ENCODE measurements at places on chromosomes 5 and 9. TPM values are rescaled to one million over a fixed set of nuclear protein-coding genes. Genes with fewer than 3 reads are reported as not detected.

DNA sequence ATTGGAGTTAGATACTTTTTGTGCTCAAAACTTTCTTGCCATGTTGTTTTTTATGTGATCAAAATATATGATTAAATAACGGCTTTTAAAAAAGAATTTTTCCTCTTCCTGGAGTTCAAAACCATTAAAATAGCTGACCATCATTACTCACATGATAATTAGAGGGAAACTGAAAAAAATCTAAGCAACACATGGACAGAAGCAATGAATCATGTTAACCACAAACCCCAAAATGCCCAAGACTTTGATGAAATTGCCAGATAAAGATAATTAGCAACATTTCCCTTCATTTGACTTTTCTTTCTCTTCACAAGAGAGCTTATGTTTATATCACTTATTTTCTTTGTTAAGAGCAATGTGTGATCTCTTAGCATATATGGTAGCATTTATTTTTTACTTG is 1294.2 kb downstream of the EFNA5 start:
- no peak for DNase-seq

DNA sequence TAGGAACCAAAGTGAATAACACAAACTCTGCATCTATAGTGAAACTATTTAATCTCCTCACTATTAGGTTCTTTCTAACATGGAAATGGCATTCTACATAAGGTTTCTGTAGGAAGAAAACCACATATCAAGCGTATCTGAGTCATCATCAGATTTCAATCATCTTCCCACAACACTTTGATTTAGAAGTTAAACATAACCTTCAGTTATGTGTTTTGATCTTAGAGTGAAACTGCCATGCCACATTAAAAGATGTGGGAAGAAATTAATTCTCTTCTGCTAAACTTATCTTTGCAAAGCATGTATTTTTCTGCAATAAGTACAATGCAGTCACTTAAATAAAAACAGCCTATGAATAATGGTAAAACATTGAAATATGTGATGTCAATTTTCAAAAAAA is 55.0 kb downstream of the MEF2C start:
- no peak for DNase-seq

DNA sequence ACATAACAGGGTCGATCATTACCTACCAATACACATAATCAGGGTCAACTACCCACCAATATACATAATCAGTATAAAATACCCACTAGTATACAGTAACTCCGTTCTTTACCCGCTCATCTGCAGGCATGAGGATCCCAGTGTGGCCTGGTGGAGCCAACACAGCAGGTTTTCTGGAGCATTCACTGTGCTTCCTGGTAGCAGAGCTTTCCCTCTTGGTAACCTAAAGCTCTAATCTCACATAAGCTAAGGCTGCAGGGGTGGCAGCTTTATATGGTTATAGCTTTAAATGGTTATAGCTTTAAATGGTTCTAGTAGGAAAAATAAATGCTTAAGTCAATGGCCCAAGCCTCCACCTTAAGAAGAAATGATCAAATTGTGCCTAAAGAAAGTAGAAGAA is 11.9 kb downstream of the LCN1 start:
- DNase-seq = no peak

DNA sequence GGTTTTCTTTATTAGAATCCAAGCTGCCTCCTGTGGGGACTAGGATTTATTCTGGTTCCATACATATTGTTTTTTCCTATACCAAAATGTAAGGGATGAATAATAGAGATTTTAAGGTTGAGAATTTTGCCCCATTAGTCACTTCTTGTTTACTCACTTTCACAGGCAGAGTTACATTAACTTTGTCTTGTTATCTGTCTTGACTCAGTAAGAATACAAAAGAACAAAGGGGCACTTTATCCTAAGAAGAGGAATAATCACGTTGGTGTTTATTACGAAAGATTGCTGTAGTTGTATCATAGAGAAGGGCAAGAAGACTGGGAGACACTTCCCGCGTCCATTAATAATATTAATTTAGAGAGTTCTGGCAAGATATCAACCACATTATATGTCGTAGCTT is 599.7 kb upstream of the FTMT start:
- no peak for DNase-seq

GRCh38 chr9:89786655-89787054 is 181.8 kb downstream of the GADD45G start:
- DNase-seq = no peak

GRCh38 chr5:9977070-9977469 is 272.6 kb downstream of the ATPSCKMT start:
- no peak for DNase-seq

DNA sequence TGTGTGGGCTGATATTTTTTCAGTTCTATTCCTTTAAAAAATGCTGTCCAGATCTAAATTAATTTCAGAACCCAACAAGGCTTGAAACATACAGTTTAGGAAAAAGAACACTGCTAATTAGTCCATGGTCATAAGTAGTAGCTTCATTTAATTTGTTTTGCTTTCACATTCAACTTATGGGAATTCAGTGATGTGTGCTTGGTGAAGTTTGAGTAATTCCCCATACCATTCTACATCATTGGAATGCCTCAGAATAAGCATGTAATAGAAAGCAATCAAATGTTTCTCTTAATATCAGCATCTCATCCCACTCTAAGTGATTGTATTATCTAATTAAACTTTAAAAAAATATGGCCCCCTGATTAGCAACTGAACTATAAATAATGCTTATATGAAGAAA is 2.7 kb downstream of the CNTLN start:
- DNase-seq = no peak

DNA sequence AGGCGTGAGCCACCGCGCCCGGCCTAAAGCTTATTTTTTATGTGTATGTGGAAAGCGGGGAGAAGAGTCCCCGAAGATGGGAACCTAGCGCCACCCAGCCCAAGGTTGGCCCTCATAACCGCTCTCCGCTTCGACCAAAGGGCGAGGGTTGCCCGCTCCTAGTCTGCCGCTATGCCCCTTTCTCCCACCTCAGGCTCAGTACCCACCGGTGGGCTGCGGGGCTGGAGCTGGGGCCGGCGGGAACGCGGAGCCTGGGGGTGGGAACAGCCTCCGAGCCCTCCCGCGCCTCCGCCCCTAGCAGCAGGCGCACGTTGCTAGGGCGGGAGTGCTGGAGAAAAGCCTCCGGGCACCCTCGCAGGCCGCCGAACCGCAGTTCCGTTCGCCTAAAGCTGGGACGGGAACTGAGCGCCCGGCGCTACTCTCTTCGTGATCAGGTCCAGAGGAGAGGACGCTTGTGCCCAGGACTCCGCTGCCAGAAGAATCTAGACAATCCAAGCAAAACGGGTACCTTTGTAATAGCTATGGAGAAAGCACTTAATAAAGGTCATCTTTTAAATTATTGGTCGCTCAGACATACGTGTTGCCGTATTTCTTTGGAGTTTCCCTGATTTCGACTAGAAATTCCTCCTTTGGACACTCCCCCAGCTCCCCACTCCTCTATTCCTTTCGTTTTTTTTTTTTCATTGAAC is at the start of gene WDR31:
TSS of gene WDR31 (minus strand) at position 265 of the 689 bp plus-strand sequence. CDS start 8,253 bp downstream, outside the sequence.
- peak; percentile 94 for DNase-seq

- DNase-seq = no peak
Observed at GRCh38 chr5:64149268-64149667, 16.4 kb upstream of the RNF180 start.

GRCh38 chr9:15221746-15222145 is 85.3 kb downstream of the TTC39B start:
- no peak for DNase-seq

GRCh38 chr5:108720391-108720790 is 27.3 kb upstream of the FER start:
- DNase-seq = no peak

GRCh38 chr5:142737179-142737578 is 33.0 kb upstream of the ARHGAP26 start:
- DNase-seq = no peak

GRCh38 chr9:98805506-98806272 is 1.8 kb upstream of the GALNT12 start:
- no peak for DNase-seq

GRCh38 chr9:38708759-38709158 is 11.2 kb downstream of the FAM240B start:
- DNase-seq = no peak

DNA sequence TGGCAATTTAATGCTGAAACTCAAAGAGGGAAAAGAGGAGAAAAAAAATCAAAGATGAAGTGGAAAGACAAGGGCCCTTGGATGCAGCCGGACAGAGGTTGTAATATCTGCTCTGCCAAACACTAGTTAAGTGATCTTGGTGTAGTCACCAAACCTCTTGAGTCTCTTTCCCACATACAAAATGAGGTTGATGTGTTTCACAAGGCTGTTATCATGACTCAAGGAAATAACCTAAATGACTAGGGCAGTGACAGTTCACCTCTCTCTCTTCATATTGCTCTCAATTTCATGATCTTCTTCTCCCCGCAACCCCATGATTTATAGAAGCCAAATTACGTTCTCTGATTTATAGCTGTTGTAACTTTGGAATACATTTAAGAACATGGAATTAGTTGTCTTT is 44.9 kb downstream of the PIK3R1 start:
- DNase-seq = no peak

DNA sequence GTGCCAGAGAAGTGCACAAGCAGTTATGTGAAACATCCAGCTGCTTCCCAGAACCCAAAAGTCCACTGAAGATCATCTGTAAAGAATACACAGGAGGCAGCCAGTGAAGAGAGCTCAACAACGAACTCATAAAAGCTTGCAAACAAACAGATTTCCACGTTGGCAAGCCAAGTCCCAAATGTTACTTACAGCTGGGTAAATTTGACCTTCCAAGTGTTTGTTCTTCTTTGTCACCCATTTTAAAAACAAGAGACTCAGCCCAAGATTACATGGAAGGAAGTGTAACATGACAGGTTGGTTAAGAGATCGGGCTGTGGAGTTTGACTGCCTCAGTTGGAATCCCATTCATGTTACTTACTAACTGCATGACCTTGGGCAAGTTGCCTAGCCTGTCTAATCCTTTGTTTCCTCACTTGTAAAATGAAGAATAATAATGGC is 174.9 kb upstream of the PAPPA start:
- no peak for DNase-seq

GRCh38 chr9:126373241-126373640 is 46.6 kb downstream of the MVB12B start:
- DNase-seq = no peak

DNA sequence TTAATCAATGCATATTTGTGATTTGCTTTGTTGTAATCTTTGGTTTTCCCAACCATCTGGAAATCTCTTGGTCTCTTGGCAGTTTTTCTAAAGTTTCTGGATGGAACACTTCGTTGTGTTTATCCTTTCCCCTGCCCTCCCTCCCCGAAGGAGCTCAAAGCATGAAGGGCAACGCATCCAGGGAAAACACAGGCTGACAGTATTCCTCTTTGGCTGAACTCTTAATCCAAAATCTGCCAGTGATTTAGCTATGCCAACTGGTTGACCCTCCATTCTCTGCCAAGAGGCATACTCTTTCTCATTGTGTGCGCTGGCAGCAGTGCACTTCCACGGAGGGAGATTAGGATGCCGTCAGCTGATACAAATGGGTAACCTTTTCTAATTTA is 20.5 kb downstream of the ZBTB34 start:
- DNase-seq = no peak

DNA sequence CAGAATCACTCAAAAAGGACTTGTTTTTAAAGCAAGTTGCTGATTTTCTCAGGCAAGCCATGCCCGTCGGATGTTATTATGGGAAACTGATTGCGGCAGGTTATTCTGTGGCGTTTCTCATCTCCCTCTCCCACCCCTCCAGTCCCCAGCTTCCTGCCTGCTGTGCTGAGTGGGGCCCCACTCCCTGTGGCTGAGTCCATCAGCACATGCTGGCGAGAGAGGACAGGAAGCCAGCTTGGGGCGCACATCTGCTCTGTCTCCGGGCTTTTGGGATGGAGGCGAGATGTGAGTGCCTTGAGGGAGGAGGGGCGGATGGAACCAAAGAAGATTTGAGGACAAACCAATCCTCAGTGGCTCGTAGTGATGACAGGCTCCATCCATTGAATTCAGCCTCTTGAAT is 108.0 kb downstream of the DAPK1 start:
- DNase-seq = no peak

DNA sequence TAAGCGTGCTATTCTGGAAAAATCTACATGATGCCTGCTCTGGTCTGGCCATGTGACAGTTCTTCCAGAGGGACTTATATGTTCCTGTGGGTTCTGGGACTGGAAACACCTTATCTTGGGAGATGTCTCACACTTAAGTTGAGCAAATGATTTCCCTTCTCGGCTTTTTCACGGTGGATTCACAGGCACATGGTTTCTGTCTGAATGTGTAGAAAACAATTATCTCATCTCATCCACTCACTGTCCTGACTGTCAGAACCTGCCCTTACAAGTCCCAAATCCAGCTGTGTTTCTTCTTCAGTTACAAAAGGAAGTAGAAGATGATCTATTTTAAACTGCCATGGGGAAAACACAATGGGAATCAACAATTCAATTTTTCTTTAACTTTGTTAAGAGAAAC is 184.0 kb downstream of the SYK start:
- DNase-seq = no peak

DNA sequence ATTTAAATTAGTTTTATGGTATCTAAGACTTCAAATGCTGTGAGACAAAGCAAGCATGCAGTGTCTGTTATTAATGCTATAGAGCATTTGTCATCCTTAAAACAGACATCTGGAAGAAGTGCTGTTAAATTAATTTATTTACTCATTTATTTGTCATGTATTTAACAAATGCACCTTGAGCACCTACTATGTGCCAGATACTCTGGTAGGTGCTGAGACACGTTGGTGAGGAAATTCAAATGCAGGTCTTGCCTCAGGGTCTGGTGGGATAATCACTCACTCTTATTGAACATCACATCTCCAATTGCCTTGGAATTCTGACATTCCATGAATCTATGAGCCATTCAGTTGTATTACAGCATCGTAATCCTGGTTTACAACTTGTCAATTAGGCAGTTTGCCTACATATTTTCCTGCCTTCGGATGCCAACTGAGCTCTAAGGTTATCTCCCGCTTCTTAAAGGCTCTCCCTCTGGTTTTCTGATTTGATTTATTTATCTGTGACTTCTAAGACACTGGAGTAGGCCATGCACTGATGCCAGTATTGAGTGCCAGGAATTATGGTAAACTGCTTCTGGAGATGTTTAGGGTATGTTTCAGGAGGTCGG is 56.0 kb upstream of the RPS23 start:
- no peak for DNase-seq

DNA sequence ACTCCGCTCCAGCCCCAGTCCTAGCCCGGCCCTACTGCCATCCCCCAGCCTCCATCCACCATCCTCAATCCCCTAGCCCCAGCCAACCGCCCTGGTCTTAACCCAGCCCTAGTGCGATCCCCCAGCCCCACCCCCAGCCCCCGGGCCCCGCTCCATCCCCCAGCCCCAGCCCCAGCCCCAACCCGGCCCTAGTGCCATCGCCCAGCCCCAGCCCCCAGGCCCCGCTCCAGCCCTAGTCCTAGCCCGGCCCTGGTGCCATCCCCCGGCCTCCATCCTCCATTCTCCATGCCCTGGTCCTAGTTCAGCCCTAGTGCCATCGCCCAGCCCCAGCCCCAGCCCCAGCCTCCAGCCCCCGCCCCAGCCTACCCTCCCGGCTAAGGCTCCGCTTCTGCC is 398 bp downstream of the TOR1A start:
- no peak for DNase-seq

Gene AGXT2
- total RNA-seq = not detected

Gene TCF7
- 2.8 TPM for total RNA-seq

Gene CDH10
- 0.11 TPM for total RNA-seq

Gene SLC6A18
- total RNA-seq = not detected

Gene IL5
- total RNA-seq = not detected

Measured in Right ventricle myocardium inferior (tissue), 1 donor.